AG09309 (cell line): ENCODE measurements at places on chromosomes 4 and X.

GRCh38 chr4:95528388-95528948 lies 20.3 kb downstream of the UNC5C start:
- no peak for DNase-seq

DNA sequence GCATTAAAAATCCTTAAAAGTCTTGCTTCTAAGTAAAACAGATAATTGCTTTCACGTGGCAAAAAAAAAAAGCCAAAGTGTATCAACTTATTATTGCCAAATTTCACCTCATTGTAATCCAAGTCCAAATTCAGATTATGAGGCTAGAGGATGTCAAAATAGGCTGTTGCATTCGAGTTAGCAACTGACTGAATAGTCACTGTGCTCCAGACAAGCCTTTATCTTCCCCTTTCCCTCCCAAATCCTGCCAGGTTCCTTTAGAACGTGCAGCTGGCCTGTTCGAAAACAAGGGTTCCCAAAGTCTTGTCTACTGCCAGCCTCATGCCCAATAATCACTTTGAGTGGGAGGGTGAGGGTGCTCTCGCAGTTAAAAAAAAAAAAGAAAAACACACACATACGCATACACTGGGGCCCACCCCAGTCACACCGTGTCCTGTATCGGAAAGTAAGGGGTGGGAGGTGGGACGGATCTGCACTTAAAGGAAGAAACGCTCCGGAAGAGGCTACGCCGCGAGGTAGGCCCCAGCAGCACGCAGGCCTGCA lies 603 bp downstream of the MAD2L1 start:
- DNase-seq: no peak

GRCh38 chrX:139803224-139803623 lies 95.3 kb upstream of the MCF2 start:
- no peak for DNase-seq

DNA sequence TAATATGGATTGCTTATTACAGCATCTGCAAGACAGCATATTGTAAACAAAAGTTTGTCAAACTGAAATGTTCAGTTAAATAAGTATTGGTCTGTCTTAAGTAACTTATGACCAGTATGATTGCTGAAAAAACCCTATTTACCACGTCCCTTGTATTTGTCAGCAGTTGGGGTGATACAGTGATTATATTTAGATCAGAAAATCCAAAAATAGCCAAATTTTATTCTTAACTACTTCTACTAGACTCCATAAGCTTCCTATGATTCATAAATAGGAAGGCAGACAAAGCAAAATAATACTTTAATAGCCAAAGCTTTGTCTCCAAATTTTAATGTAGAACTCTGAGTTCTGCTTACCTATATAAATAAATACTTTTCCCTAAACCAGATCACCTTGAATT lies 45.3 kb downstream of the TBCK start:
- no peak for DNase-seq

DNA sequence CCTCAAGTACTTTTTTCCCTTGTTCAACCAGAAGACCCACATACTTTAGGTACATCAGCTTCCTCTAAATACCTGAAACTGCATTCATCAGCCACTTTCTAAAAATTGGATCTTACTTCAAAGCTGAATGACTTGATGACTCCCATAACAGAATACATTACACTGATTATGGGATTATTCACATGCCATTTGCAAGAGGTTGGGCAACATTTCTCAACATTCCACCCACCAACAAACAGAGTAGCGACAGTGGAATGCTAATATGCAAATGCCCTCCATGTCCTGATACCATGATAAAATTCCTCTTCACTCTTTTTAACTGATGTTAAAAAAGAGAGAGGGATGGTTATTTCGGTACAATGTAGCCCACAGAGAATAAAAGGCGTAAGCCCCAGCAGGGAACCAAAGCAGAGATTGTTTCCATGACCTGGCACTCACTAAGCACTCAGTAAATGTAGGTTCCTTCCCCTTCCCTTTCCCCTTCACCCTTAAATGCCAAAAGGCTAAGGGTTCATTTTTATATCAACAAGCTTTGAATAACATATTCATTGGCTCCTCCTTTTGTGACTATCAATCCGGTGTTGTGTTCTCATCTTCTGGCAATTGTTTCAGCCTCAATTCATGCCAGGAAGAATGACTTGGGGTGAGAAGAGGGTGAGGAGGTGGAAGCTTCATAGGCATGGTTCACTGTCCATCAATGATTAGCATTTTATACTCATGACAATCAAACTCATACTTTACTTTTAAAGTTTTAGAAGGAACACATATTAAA lies 317.2 kb downstream of the DHX15 start:
- DNase-seq: no peak
